ENCODE measurements at places on chromosomes 3 and 15.

DNA sequence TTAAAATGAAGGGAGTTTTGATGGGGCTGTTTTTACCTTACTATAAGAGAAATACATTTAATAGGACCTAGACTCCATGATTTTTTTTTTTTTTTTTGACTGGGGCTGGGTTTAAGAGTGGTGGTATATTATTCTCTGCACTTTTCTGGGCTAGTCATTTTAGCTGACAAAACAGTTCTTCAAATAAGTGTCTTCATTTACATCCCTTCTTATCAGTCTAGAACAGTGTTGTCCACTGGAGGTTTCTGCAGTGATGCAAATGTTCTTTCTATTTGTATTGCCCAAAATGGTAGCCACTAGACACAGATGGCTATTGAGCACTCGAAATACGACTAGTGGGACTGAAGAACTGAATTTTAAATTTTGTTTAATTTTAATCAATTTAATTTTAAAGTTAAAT, 37.2 kb downstream of the KLHL18 start:
- DNase-seq = no peak

- no peak for DNase-seq
These were observed 150.7 kb downstream of the OPA1 start for GRCh38 chr3:193743702-193744047.

GRCh38 chr3:193620057-193620456, 27.0 kb downstream of the OPA1 start:
- DNase-seq = no peak

GRCh38 chr3:76582632-76583378, 457.1 kb upstream of the ROBO2 start:
- DNase-seq = no peak
